ENCODE measurements at places on chromosomes 12 and 14.

DNA sequence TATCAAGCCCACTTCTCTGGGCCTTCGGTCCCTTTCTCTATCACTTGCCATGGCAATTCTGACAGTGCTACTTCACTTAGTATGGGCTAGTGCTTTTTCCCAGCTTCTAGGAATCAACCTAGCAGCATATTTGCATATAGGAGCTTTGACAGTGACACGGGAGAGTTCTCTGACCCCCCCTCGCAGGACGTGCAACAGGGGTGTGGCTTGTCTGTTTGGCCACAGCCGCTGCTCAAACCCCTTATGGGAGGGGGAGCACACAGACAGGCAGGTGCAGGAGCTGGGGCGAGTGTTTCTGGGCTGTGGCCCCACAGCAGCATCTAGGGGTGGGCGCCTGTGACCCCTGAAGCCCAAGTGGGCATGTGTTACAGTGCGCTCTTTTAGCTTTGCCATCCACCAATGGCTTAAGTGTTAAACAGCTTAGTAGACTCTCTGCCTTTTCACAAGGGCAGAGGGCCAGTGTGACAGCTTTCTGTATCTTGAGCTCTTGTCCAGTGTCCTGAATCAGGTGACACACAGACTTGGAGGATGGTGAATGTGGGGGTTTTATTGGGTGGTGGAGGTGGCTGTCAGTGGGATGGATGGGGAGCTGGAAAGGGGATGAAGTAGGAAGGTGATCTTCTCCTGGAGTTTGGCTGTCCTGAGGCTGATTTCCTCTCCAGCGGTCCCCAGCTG lies 229.3 kb downstream of the PCNX1 start:
- DNase-seq = no peak

DNA sequence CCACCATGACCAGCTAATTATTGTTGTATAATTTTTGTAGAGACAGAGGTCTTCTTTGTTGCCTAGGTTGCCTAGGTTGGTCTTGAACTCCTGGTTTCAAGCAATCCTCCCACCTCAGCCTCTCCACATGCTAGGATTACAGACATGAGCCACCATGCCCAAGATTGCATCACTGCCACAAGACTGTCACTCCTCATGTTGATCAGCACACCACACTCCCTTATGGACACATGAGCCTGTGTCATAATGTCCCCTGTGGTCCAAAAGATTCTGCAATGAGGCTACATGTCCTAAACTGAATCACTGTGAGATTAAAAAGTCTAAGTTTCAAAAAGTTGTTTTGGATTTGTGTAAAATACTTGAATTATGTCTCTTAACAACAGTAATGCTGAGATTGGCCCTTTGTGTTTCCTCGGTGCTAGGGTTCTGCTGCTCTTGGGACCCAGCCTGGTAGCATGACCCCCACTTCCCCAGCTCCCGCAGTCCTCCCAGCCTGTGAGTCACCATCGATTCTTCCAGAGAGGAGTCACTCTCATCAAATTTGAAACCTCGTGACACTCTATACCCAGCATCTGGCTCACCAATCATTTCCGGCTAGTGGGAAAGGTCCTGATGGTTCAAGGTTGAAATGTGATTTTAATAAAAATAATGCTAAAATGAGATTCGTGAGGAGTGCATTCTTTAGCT lies 890.9 kb downstream of the VRK1 start:
- no peak for DNase-seq

GRCh38 chr14:28488684-28489083 lies 277.9 kb upstream of the FOXG1 start:
- DNase-seq = no peak

DNA sequence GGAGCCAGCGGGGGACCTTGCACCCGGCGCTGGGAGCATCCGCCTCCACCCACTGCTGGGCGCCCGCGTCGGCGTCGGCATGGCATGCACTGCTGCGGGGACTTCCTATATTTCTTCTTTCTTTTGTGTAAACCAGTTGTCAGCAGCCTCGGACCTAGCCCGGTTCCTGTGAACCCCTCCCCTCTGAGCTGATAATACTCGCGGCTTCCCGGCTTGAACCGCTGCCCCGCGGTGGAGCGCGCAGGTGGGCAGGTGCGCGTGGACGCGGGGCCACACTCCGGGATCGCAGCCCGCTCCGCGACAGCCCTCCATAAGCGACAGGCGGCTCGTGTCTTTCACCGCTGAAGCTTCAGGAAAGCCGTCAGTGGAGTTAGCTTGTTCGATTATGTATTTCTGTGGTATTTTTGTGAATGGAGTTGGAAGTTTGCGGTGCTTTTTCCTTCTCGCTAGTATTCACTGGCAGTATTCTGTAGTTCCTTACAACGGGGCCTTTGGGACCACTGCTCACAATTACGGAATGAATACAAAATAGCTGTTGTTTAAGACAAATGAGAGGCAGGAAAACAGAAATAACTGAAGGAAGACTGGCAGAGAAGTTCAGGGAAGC lies 870 bp downstream of the BMAL2 start:
- DNase-seq = no peak

- no peak for DNase-seq
Measured at GRCh38 chr12:11745113-11745512, 95.6 kb downstream of the ETV6 start.

GRCh38 chr12:25728056-25728595 lies 175.0 kb upstream of the LMNTD1 start:
- no peak for DNase-seq

DNA sequence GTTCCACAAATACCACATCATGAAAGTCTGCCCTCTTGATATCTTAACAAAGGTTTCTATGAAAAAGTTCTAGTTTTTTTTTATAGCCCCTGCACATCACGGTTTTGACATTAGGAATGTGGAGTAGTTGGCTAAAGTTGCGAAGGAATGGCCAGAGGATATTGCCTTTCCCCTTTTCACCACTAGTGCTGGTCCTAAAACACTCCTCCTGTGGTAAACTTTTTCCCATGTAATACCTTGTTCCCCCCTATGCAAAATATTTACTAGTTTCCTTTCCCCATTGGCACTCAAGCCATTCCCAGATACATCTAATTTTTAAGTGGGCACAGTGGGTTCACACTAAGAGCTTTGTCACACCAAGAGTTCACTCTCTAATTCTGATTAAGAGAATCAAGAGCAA lies 33.4 kb downstream of the R3HDM2 start:
- no peak for DNase-seq

GRCh38 chr12:105835580-105836241 lies 303.0 kb downstream of the NUAK1 start:
- no peak for DNase-seq

DNA sequence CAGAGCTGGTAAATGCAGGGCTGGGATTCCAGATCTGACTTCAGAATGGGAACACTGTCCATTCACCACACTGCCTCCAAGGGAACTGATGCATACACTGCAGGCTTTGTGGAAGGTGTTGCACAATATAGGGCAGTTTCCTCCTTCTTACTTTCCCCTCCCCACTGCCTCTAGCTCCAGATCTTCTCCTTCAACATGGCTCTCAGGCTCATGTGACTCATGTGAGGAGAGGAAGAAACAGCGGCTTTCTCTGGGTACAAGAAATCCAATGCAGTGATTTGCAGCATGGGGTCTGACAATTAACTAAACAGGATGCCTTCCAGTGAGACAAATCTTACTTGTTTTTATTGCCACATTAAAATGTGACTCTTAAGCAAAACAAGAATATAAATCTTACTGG lies 447.6 kb upstream of the CCDC196 start:
- DNase-seq = no peak

- no peak for DNase-seq
Measured at GRCh38 chr14:36212987-36213386, 36.5 kb upstream of the PTCSC3 start.

DNA sequence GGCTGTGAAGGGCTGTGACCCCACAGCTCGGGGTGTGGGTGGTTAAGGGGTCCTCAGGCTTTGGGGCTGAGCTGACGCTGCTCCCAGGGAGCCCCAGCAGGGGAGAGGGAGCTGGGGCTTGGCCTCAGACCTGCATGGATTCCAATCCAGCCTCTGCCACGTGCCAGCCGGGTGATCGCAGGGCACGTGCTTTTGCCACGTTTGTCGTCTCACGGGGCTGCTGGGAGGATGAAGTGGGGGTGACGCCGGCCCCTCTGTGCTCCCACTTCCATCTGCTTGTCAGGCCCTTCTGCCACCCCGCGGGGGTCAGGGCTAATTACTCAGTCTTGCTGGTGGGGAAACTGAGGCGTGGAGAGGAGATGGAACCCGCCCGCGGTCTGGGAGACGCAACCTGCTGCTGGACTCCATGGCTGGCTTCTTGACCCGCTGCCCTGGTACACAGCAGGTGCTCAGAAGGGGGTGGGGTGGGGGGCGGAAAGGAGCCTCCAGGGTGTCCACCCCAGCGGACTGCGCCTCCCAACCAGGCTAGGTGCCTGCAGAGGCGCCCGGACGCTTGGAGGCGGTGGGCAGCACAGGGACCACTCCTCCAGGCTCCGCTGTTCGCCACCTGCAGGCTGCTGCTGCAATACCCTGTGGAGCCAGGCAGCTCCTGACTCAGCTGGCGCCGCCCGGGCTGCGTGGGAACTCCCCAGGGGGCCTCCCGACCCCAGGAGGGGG lies 36.4 kb upstream of the PRIMA1 start:
- DNase-seq = no peak

DNA sequence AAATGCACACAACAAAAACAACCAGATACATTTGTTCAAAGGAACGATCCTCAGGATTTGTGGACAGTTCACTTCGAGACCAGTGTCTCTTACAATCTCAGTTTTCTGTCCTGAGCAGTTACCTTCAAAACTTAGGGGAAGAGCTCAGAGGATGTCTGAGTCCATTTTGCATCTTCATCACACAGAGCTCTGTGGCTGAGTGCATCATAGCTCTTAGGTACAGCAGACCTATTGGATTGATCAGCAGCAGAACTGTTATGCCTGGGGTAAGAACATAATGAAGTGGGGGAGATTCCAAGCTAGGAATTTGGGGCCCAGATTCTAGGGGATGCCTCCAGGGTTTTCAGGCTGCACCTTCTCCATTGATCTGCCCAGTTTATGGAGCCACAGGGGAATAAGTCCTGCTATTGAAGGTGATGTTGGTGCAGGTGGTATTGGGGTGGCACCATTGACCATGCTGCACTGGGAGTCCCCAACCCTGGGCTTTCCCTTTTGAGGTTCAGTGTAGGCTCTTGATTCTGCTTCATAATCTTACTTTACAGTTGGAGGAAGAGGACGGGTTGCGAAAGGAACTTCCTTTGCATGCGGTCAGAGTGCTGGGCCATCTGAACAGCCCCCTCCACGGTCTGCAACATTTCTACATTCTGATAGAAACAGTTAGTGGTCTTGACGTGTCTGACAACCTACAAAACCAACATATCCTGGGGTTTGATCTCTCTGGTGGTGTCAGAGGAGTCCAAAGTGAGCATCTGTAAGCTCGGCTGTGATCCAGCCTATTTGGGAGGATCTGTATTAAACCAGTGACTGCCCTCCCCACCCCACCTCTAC lies 112.8 kb downstream of the CHST11 start:
- no peak for DNase-seq

DNA sequence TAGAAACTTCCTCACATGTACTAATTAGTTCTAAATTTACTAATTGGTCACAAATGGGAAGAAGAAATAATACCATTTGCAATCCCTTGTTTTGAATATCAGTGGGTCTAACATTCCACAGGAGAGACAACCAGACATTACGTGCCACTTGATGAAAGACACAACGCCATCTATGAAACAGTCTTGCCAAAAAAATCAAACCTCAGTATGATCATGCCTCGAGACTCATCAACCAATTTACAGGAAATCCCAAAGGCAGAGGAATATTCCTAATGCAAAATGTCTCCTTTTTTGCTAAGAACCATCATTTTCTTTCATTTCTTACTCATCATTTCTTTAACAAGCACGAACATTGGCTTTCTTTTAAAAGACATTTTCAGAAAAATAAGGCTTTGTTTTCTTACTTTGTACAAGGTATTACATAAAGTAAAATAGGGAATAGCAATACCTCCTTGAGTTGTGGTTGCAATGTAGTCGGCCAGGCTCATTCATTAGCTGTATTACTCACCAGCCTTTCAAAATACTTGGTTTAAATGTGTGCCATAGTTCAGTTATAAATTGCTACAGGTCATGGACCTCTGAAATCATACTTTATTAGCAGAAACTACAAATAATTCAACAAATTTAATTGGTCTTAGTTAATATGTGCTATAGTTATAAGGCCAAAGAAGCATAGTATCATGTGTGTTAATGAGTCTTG lies 436.2 kb upstream of the FLRT2 start:
- DNase-seq = no peak

DNA sequence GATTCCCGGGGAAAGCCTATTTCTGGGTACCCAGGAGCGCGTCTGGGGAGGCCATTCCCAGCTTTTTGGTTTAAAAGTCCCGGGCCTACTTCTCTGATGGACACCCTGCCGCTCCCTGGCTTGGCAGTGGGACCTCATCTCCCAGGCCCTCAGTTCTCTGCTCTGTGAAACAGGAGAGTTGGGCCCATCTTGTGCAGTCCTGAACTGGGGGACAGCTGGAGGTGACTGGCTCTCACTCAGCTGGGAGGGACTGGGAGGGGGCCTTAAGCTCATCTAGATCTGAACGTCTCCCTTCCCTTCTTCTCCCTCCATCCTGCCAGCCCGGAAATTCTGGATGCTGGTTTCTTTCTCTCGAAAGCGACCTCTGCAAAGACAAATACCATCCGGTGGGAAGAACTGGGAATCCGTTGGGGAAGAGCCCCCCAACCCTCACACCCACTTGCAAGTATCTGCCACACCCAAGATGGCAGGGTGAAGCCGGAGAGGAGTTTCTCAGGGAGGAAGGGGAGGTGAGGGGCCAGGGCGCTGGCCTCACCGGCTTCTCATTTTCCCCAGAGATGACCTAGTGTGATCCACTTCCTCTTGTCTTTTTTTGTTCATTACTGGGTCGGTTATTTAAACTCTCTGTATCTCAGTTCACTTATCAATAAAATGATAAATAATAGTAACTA lies 1.4 kb downstream of the RIN3 start:
- DNase-seq = no peak

GRCh38 chr14:104931771-104932675 lies 7.3 kb downstream of the PLD4 start:
- DNase-seq = no peak

- no peak for DNase-seq
Measured at GRCh38 chr12:46676396-46676795, 149.4 kb downstream of the SLC38A4 start.

Measured in stimulated activated CD8-positive, alpha-beta memory T cell treated with anti-CD3 and anti-CD28 coated beads, Interleukin-15, amount 100 ng/mL, for 1 hour (primary cell).